ENCODE measurements at places on chromosomes 4 and X.
A peak's percentile ranks its signal among the peaks of the same experiment; 100 is the strongest.

- peak; percentile 23 for DNase-seq
Measured at GRCh38 chrX:120358737-120359456, 3.0 kb upstream of the ATP1B4 start.

GRCh38 chr4:22471999-22472461 is 43.8 kb downstream of the ADGRA3 start:
- DNase-seq = no peak

DNA sequence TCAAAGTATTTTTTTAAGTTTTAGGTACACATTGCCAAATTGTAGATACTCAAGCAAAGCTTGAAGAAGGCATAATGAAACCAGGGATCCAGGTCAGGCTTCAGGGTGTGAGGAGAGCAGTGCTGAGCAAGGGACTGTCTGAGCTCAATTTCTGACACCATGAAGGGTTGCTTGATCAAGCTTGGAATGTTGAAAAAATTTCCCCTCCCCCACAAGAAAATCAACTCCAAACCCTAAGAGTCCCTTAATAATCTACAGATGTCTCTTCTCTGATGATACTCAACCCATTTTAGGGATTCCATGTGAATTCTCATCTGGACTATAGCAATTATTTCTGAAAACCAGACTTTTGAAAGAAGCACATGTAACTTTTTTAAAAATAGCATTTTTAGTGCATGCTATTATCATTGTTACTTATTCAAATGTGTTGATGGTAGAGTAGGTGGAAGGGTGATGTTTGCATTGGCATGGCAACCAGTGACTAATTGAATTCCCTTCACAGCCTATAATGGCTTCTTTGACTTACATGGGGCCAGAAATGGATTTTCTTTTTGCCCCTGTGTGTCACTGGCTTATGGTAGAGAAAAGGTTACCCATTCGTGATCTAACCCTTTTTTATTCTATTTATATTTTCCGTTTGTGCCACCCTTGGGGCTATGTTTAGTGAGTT is 252.0 kb downstream of the FBXW7 start:
- no peak for DNase-seq

DNA sequence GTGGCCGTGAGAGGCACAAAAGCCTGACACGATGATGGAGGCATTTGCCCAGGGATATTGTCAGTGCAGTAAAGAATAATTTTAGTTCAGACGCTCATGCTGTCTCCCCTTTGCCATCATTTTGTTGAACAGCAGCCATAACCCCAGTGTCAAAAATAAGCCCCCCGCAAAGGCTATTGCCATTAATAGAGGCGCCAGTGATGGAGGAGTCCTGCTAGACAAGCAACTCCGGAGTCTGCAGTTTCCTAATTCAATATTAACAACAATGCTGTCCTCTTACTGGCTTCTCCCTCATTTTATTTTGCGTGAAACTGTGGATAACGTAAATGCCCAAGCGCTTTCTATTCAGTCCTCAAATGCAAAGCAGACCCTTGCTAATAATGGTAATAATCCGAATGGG is 603 bp upstream of the SMS start:
- no peak for DNase-seq

DNA sequence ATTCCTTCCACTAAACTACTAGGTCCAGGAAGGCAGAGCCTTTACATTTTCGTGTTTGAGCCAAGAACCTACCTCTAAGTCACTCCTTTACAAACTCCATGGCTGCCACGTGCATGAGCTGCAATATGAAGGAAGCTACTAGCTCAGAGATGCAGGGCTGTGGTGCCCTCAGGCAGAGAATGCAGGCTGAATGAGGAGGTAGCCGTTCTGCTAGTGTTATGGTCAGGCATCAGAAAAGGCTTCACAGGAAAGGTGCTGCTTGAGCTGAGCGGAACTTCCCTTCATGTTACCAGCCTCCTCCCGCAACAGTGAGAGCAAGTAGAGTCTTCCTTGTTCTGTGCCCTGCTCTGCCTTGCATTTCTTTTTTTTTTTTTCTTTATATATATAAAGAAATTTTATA is 148.3 kb upstream of the PACRGL start:
- DNase-seq = no peak

DNA sequence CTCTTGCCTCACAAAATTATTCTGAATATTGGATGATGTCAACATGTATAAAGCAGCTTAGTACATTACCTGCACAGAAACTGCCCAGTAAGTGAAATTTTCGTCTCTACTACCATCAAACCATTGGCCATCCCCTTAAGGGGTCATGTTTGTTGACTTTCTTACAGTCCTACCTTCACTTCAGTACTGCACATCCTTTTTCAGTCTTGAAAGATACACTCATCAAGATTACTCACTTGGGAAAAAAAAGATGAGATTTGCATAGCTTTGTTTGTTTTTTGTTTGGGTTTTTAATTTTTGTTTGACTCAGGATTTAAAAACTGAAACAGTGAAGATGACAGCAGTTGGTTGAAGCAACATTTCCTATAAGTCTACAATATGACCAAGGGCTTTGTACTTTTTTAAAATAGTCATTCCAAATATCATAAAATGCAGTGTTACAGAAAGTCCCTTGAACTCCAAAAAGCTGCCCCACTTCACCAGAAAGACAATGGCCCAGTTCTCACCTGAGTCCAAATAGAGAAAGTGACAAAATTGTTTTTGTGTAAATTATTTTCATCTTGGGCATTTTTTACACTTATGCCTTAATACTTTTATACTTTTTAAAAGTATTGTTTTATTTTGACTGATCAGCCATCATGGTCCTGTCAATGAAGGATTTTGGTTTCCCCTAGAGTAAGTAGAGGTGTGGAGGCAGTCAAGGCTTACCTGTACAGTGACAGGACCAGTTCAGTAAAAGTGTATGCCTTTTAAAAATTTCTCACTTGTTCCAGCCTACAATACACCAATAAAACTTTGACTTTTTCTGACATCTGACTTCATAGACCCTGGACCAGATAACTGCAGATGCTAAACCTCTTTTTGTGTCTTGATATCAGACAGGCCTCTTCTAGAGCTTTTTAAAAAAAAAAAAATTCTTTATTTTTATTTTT is 59.7 kb upstream of the EDA2R start:
- no peak for DNase-seq

Measured in activated CD4-positive, alpha-beta T cell treated with anti-CD3 and anti-CD28 coated beads, Interleukin-10, Interleukin-2, amounts not matched to agents 100 ng/mL and 50 ng/mL, durations not matched to agents 16 hours and 8 hours (primary cell).